ENCODE measurements at places on chromosomes 2 and 18.

DNA sequence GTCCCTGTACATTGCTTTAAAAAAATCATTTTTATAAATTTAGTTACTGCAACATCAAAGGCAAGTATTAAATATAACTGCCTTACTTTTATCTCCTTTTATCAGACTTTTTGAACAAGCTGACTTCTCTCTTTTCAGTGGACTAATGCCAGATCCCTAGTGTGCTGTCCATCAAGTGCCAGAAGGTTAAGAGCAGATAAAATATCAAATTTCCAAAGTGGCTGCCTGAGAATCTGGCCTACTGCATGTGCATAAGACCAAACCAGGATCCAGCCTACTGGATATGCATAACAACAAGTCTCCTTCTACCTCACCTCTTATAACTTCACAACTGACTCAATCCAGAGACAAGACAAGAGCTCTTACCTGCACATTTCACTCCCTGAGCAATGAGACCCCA, 59.8 kb upstream of the CHRNA1 start:
- no peak for DNase-seq

DNA sequence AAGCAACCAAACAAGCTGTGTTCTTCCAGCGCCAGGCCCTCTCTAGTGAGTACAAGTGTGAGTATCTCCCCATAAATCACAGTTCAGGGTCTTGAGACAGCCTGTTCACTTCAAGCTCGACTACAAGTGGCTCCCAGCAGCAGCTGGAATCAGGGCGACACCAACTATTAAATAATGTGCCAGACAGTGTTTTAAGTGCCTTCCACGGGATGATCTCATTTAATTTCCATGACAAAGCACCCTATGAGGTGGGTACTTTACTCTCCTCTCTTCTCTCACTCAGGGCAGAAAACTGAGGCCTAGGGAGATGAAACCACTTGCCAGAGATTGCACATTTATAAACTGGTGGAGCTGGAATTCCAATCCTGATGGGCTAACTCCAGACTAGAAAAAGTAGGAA, 2.6 kb upstream of the FAM136A start:
- no peak for DNase-seq

DNA sequence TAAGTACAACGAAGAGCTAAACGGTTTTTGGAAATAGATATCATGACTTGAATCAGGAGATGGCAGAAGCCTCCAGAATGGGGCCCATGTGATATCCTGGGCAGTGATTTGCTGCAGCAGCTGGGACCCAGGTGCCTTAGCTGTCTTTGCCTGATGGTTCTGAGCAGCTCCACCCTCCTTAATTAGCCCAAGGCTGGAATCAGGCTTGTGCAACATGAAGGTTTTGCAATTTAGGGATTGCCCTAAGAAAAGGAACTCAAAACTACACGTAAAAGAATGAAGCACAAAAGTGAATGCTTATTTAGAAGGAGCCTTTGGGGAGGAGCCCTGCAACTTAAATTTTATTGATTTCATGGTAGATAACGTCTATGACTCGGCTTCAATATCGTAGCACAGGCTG, 17.3 kb upstream of the CNDP2 start:
- DNase-seq, result no peak

DNA sequence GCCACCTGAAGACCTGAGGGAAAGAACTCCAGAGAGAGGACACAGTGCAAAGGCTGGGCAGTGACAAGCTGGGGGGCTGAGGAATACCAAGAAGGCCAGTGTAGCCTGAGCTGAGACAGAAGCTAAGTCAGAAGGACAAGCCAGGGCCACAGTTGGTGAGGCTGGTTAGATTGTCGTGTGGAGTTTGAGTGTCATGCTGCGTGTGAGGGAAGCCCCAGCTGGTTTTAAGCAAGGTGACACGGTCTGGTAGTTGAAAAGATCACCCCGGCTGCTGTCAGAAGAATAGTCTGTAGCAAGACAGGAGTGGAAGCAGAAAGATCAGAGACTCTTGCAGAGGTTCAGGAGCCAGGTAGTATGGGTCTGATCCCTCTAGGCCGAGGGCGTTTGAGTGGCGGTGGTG, 50.6 kb upstream of the RMDN2 start:
- no peak for DNase-seq

- DNase-seq, result no peak
These were observed 1108.1 kb upstream of the CHAC2 start for GRCh38 chr2:52659546-52659945.

- no peak for DNase-seq
These were observed 57.2 kb upstream of the ACVR1 start for GRCh38 chr2:157933160-157933920.

DNA sequence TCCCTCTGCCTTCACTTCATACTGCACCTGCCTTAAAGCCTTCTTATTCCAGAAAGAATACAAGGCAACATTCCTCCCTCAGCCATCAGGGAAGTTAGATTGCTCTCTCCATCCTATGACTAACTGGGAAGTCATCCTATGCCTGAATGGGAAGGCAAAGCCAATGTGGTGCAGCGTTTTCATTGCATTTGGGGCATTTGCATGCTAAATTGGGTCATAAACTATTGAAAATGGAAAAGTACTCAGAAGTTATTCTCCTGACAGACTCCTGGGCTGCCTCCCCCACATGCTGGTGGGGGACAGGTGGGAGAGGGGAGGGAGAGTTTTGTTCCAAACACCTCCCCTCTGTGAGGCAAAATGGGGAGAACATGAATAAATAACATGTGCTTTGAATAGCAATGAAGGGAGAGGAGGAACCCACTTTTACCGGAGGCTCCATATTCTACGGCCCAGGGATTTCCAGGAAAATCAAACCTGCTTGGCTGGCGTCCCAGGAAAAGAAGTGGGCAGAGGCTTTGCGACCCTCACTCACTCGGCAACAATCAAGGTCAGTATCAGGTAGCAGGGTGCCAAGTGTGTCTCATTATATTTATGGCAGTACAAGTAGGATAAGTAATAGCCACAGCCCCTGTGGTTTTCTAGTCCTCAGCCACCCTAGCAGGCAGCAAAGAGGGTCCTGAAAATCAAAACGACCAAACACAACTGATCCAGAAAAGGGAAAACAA, 84.1 kb downstream of the BOD1L2 start:
- DNase-seq, result no peak

GRCh38 chr2:110732422-110733413, at the start of gene ACOXL:
TSS of gene ACOXL (plus strand) at chr2:110732573. CDS start at chr2:110768390, 35,817 bp downstream.
- DNase-seq, result no peak

DNA sequence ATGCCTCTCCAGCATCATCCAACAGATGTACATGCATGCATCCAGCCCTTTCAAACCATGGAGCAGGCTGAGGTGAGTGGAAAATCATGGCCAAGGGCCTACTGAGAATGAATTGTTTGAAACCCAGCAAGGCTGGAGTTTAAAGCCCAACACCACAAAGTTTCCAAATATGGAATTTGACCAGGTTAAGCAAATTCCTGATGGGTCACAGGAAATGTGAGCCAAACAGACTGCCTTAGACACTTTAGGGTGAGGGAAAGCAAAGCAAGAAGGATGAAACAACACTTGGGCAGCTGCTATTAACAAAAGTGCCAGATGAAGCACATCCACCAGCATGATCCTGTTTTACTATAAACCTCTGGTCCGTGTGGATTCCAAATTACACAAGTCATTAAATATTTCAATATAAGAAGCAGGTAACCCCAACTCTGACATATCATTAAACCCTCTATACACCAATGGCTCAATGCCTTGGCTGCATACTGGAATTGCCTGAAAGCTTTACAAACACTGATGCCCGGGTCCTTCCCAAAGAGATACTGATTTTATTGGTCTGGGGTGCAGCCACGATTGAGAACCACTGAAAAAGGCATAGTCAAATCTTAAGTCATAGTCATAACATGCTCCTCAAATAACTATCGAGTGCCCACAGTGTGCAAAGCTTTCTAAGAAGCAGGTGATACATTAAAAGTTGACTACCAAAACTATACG, 9.1 kb downstream of the KLF7 start:
- no peak for DNase-seq

DNA sequence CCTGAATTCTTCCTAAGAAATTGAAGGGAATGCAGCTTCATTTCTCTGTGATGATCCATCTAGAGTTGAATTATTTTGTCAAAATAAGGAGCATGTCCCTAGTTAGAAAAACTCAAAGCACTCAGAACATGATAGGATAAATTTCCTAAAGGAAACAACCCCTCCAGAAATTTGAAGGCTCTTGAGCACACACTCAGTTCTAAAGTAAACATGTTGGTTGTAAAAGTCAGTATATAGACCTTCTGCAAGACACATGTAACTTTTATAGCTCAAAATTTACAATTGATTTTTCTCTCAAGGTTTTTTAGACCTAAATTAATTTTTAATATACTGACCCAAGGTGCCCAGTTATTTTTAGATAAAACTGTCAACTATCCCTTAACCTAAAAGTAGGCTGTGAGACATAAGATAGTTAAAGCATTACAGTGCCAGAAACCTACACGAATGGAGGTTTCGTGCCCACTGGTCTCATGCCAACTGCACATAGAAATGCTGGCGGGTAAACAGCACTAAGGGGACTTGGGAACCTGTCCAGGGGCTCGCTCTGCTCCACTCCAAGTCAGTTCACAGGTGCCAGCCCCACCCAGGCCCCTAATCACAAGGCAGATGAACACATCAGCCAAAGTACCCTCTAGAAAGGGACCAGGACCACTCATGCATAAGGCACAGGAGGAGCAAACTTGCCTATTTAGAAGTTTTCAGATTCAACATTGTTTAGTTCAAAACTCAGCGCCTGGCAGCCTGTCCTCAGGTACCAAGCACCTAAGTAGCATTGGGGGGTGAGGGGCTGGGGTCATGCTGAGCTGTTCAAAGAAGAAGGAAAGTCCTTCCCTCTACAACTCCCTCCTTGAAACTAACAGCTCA, 106.5 kb downstream of the SMC6 start:
- DNase-seq, result no peak

DNA sequence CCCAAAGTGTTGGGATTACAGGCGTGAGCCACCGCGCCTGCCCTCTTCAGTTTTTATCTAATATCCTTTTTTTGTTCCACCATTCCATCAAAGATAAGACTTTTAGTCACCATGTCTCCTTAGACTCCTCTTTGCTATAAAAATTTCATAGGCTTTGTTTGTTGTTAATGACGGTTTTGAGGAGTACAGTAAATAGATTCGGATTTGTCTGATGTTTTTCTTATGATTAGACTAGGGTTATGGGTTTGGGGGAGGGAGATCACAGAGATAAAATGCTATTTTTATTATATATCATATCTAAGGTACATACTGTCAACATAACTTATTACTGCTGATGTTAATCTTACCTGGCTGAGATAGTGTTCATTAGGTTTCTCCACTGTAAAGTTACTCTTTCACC, 6.2 kb downstream of the IL36B start:
- DNase-seq, result no peak

DNA sequence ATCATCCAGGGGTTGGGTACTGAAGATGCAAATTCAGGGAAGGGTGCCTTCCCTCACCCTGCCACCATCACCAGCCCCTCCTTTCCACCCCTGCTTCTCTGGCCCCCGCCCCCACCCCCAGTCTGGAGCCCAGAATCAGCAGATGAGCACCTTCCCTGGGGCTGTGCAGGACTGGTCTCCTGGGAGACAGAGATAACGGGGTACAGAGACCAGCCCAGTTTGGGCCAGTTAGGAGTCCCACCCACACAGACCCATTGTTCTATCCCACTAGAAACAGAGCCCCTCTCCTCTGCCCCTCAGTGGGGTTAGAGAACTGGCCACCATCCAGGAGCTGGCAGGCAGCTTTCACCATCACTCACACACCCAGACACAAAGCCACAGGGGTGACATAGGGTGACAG, 4.5 kb upstream of the CRYBA2 start:
- no peak for DNase-seq
